DMS53 (cell line): ENCODE measurements at places on chromosomes 2 and 18.

- DNase-seq = no peak
Observed at GRCh38 chr2:45688479-45689298, 37.2 kb downstream of the PRKCE start.

GRCh38 chr18:5969989-5970403, 74.7 kb upstream of the TMEM200C start:
- DNase-seq = peak; percentile 40

DNA sequence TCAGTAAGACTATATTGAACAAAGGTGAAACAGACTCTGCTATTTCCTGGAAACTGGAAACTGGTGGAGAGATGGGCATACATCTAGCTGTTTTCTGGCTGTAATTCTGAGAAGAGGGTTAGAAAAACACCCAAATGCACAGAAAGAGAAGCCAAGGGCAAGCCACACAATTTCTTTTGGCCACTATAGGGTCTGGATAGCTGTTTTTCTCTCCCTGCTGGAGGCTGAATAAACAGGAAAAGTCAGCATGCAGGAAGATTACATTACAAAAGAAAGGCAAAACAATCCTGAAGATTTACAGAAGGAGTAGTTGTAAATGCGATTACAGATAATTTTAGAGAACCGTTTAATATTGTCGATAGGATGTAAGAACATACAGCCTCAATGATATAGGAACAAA, 186.2 kb upstream of the REG3G start:
- no peak for DNase-seq

DNA sequence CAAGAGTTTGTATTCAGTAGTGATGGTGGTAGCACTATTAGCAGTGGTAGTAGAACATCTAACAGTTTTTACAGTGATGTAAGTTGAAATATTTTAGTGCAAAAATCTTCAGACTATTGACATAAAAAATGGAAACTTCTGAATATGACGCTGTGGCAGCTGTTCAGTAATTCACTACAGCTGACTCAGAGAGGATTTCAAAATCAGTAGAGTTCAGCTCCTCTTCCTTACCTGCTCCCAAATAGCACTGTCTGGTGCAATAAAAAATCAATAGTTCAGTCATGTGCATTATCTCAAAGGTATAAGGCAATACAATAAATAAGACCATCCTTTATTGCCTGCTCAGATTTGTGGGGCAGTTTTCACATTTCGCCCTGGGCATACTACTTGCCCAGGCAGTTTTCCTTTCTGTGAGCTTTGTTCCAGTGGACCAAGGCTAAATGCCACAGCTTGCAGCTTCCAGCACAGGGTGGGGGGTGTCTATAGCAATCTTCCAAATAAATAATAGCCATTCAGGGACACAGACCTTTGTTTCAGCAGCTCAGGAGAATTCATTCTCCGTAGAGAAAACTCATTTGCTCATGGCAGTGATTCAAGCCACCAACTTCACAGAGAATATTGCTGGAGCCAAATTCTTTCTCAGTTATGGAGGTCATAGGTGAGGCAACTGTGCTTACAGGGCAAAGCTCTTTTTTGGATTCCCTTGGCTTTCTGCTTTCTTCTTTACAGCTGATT, 33.9 kb upstream of the GORASP2 start:
- DNase-seq = no peak

GRCh38 chr18:25061395-25061794, 290.6 kb downstream of the ZNF521 start:
- no peak for DNase-seq

GRCh38 chr18:58175786-58176176, 131.8 kb downstream of the NEDD4L start:
- DNase-seq = no peak

GRCh38 chr2:18369760-18370159, 190.7 kb downstream of the RDH14 start:
- no peak for DNase-seq

DNA sequence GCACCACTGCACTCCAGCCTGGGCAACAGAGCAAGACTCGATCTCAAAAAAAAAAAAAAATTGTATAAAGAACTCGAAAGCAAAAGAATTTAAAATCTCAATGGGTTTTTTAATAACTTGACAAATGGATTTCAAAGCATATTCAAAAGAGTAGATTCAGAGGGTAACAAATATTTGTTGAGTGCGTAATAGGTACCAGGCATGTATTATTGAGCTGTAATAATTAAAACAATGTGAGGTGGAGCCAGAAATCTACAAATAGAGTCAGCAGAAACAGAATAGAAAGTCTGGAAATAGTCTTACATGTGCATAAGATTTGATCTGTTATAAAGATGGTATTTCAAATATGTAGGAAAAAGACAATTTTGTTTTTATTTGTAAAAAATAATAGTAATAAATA, 19.1 kb upstream of the RAB11FIP5 start:
- no peak for DNase-seq

DNA sequence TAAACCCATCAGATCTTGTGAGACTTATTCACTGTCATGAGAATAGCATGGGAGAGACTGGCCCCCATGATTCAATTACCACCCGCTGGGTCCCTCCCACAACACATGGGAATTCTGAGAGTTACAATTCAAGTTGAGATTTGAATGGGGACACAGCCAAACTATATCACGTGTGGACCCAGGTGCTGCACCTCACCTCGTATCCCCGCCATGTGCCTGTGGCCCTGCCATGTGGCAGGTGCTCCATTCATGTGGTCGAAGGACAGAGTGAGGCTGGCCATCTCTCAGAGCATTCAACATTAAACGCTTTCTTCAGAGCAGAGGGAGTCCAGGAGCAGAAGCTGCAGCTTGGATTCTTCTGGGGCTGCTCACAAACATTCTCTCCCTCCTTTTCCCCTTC, 32.3 kb downstream of the MROH2A start:
- DNase-seq = no peak

GRCh38 chr18:8619835-8620577, 10.8 kb downstream of the RAB12 start:
- no peak for DNase-seq

DNA sequence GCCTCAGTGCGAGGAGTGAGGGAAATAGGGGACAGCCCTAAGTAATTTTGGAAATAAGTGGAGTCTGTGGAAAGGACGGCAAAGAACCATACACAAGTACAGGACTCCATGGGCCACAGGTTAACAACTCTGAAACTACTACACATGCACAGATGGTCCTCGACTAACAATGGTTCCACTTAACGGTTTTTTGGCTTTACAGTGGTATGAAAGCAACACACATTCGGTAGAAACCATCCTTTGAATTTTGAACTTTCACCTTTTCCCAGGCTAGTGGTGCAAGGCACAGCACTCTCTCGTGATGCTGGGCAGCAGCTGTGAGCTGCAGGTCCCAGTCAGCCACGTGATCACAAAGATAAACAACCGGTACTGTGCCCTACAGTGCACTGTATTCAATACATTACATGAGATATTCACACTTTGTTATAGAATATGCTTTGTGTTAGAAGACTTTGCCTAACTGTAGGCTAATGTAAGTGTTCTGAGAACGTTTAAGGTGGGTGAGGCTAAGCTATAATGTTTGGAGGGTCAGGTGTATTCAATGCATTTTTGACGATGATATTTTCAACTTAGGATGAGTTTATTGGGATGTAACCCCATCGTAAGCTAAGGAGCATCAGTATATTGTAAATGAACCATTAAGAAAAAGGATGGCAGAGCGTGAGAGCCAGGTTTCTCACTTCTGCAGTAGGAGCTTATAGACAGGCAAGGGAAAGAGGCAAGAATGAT, 44.6 kb downstream of the TBC1D8 start:
- DNase-seq = peak; percentile 91

DNA sequence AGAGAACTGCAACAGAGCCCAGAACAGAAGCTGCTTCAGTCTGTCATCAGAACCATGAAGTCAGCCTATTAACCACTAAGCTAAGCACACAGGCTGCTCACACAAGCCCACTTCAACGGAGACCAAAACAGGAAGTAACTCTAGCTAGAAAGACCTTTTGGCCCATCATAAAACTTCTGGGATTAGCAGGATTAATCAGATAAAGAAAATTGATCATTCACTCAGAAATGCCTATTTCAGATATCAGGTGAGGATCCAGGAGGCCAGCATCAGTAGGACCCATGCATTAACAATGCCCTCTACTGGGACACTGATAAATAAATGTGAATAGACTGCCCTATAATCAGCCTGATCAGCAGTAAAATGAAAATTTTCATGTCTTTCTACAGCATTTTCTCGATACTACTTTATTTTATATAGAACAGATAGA, 101.4 kb downstream of the WDPCP start:
- DNase-seq = peak; percentile 58

DNA sequence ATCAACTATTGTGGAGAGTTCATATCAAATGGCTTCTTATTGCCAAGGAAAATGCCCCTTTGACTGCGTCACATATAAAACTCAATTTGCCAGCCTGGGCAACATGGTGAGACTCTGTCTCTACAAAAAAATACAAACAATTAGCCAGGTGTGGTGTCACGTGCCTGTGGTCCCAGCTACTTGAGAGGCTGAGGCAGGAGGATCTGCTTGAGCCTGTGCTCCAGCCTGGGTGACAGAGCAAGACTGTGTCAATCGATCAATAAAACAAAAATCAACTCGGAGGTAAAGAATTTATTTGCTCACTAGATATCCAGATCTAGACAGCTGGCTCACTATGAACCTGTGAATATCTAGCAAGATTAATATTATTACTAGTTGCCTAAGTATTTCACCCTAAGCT, 1.7 kb upstream of the ZCCHC2 start:
- DNase-seq = peak; percentile 22

DNA sequence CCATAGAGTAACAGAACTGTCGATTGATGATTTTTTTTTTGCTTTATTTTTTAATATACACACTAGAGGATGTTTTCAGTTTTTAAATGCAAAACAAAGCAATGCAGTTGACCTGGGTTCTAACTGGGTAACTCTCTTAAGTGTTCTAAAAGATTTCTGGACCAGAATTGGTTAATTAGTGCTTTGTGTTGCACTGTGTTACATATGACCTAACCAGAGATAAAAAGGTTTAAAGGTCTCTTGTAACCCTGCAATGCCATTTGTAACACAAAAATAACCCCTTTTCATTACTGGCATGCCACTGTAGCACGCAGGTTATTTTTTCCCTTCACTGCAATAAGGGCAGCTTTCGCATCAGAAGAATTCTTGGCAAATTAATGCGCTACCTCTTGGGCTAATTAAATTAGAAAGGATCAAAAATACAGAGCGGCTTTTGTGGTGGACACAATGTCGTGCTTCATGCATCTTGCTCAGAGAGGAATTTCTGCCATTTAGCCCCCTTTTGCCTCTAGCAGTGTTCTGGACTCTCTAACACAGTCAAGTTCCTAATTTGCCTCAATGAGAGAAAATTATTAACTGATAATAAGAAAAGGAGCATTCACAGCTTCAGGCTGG, 250.8 kb upstream of the ZEB2 start:
- no peak for DNase-seq

- DNase-seq = no peak
Observed at GRCh38 chr2:201906777-201907562, 100.6 kb downstream of the CDK15 start.

DNA sequence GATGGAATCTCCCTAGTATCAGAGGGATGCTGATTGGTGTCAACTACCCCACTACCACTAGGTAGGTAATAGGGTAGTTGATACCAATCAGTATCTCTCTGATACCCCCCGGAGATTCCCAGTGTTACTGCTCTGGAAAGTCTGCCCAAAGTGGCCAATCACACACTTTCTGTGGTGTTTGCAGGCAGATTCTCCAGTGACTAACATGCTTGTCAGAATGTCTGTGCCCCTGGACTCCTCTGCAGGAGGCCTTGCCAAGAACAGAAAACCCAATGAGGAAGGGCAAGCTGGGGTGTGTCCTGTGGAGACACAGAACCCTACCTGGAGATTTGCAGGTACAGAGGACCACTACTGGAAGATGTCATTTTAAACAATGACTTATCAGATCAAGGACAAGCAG, 135.1 kb downstream of the RIT2 start:
- no peak for DNase-seq

DNA sequence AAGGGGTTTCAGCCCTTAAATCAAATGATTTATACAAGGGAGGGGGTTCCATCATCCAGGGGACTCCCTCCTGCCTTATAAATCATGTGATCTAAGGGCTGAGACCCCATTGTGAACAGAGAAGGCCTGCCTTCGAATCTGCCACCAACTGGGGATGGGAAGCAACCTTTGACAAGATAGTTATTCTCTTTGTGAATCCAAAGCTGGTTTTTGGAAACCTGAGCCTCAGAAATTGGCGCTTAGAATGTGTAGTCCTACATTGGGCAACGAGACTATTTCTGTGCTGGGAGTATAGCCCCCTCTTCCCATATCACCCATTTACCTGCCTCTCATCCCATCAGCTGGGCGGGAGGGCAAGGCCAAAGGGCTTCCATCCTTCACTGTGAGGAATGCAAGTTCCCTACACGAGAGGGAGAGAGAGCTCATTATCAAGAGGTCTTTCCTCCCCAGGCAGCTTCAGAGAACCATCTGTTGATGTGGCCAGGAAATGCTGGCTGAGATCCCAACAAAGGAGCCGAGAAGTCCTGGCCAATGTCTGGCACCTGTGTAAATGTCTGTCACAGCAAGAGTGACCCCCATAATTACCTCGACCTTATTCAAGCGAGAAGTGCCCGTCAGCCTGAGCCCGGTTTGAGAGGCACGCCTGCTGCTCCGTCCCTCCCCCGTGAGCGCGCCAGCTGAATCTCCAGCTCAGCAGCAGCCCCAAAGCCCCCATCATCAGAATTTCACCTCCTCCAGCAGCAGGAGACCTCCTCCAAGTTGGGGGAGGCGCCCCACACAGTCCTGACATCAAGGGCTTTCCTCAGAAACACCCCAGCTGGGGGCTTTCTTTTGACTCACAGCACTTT, 48.4 kb upstream of the APCDD1 start:
- no peak for DNase-seq

DNA sequence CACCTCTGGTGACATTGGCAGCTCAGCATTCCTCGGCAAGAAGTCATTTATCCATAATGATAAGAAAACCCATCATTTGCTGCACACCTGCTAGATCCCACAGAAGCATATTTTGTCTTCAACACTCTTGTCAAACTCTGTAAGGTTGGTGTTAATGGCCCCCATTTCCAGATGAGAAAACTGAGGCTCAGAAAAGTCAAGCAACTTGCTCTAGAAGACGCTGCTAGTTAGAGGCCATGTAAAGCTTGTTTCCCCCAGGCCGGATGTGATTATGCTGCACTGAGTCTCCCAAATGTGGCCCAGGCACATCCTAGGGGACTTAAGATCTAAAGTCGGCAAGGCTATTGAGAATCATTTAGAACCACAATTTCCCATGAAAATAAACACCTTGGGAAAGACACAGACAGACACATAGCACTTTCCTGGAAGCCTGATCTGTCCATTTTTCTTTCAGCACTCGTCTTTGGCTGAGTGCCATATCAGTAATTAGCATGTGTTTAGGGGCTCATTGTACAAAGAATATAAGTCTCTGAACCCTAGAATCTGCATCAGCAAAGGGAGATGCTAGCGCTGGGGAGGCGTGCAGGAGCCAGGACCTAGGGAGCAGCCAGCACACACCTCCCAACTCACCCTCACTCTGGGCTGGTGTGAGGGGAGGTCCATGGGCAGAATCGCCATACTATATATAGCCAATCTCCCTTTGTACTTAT, 39.3 kb downstream of the C1QL2 start:
- DNase-seq = no peak

DNA sequence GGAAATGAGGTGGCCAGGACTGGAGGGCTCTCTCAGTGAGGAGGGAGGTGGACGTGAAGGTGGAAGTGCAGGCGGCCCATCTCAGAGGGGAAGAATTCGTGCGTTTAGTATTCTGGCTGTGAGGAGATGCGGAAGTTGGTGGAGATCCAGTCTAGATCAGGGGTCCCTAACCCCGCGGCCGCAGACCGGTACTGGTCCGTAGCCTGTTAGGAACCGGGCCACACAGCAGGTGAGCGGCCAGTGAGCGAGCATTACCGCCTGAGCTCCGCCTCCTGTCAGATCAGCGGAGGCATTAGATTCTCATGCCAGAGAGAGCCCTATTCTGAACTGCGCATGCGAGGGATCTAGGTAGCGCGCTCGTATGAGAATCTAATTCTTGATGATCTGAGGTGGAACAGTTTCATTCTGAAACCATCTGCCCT, 1.6 kb upstream of the FHOD3 start:
- peak; percentile 89 for DNase-seq
